Cerebellum (tissue), 4 donors: ENCODE measurements at places on chromosomes 6 and 20. TPM values are rescaled to one million over a fixed set of nuclear protein-coding genes. Genes with fewer than 3 reads are reported as not detected.

MDFI gene
- total RNA-seq = 51.2 TPM

CTAGE9 gene
- not detected for total RNA-seq

FAXC gene
- 36.3 TPM for total RNA-seq

EPM2A gene
- 20.0 TPM for total RNA-seq

SLC22A7 gene
- total RNA-seq = 0.36 TPM

PRDM1 gene
- total RNA-seq = 0.45 TPM

POM121L2 gene
- total RNA-seq = not detected

DNA sequence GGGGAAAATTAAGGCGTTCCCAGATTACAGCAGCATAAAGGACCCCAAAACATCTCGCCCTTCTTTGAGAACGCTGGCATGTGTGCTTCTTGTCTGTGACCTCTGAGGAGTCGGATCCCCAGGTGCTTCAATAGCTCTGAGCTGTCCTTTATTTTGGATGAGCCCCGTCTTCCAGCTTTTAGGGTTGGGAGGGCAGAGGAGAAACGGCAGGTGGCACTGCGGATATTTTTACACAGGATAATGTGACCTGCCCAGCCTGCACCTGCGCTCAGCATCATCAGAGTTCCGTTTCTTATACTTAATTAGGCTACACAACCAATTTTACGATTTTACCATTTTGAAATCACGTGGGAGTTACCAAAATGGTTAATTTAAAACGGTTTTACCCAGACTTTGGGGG lies 147.7 kb upstream of the RPS6KA2 start:
- no peak for DNase-seq

DNA sequence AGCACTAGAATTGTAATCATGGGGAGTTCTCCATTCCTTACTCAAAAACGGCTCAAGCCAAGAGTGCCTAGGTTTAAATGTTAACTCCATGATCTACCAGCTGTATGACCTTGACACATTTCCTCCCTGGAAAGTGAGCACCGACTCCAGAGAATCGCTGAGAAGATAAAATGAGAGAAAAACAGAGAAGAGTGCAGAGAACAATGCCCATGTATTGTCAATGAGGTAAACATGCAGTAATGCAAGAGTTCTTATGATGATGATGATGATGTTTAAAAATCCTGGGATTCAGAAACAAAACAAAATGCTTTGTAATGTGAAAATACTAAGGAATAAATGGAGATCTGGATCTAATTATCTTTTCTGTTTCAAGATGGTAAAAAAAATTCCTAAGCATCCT lies 64.8 kb upstream of the BEND6 start:
- no peak for DNase-seq

DNA sequence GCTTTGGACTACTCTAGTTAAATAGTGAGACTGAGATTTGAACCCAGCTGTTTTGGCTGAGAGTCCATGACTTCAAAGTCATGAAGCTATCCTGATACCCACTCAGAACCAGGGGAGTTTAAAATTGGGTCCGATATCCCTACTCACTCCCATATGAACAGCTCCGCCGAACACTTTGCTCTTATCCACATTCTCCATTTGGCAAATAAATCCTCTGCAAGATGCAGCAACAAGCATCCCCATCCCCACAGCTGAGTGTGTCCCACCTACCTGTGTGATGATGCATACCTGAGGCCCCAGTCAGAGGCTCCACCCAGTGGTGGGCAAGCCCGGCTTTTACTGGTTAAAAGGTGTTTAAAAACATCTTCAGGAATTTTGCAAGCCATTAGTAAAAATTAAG lies 108.3 kb upstream of the SLC24A3 start:
- no peak for DNase-seq
